RPMI8226 (cell line): ENCODE measurements at places on chromosomes 2 and 18.

DNA sequence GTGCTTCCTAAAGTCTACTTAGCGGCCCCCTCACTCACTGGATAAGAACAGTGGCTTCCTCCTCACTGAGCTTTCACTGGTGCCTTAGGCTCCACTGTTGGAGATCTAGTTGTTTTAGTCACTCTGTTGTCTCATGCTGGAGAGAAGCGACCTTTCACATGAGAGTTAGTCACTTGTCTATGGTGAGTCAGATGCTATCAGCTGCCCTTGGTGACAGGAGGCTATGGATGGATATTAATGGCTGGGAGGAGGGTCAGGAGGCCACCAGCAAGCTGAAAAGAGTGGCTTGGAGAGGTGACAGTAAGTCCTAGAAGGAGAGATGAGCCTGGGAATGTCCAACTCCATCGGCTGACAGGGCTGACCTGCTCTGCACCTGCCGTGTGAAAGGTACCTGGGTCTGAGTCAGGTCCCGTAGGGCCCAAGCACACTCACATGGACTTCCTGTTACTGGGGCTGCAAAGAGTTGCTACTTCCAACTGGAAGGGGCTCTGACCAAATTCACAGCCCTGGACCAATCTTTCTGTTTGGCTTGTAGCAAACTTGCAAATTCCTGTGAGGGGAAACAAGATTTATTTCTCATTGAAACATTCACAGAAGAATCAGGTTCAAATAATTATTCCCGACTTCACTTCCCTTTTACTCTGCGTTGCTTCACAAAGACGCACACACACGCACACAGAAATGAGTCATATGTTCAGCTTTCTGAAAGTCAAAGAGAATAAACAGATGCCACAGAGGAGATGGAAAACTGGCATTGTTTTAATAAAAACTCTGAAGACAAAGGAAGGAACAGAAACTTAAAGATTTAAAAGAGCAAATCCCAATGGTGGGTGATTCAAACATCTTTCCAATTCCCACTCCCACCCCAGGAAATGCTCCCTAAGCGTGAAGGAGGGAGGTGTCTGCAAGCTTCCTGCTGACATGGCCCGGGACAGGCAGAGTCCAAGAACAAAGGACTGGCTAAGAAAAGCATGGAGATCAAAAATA, 203.5 kb upstream of the TWIST2 start:
- DNase-seq = no peak

- no peak for DNase-seq
Measured at GRCh38 chr18:23538870-23539269, 35.6 kb downstream of the RMC1 start.

GRCh38 chr2:113799375-113799774, 42.9 kb upstream of the SLC35F5 start:
- DNase-seq = no peak

- peak; percentile 62 for DNase-seq
Measured at GRCh38 chr2:211745295-211746097, 793.1 kb downstream of the ERBB4 start.

GRCh38 chr18:52536039-52536438, 196.0 kb downstream of the DCC start:
- no peak for DNase-seq

GRCh38 chr18:48066225-48066652, 135.8 kb upstream of the SMAD2 start:
- DNase-seq = no peak

GRCh38 chr18:35389095-35389618, 12.0 kb upstream of the ZNF396 start:
- no peak for DNase-seq

DNA sequence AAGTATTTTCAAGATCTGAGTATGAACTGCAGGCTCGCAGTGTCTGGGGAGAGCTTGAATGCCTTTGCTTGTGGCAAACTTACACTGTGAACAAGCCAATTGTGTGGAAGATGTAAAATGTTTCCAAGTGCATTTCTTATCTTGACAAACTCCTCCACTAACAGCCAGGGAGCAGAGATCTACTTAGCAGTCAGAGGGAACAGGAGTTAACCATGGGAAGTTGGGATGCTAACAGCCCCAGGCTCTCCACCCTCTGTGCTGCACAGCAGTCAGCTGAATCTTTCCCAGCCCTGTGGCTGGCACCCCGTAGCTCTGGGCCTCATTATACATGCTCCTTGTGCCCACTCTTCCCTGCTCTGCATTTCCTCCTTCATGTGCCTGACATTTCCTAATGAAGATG, 450.2 kb downstream of the TSN start:
- no peak for DNase-seq

- no peak for DNase-seq
Measured at GRCh38 chr2:187552381-187552780, 1.9 kb downstream of the TFPI start.

- DNase-seq = no peak
Measured at GRCh38 chr18:57705011-57705410, 83.4 kb upstream of the NARS1 start.

DNA sequence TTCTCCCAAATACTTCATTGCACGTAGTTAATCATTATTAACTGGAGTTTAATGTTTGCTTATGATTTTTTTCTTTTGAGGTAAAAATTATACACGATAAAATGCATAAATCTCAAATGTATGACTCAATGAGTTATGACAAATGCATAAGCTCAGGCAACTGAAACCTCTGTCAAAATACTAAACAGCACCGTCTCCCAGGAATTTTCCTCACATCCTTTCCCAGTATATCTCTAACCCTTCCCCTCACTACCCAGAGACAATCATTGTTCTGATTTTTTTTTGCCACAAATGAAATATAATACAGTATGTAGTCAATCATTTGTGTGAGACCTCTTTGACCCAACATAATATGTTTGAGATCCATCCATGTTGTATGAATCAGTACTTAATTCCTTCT, 606.5 kb downstream of the CPS1 start:
- DNase-seq = no peak

- DNase-seq = no peak
Measured at GRCh38 chr2:210620456-210620855, 64.1 kb downstream of the CPS1 start.

GRCh38 chr2:207200136-207200535, 34.4 kb upstream of the KLF7 start:
- DNase-seq = no peak
